ENCODE measurements at places on chromosomes 16 and 17.

GRCh38 chr16:58699151-58699550, 14.6 kb upstream of the SLC38A7 start:
- DNase-seq, result no peak

DNA sequence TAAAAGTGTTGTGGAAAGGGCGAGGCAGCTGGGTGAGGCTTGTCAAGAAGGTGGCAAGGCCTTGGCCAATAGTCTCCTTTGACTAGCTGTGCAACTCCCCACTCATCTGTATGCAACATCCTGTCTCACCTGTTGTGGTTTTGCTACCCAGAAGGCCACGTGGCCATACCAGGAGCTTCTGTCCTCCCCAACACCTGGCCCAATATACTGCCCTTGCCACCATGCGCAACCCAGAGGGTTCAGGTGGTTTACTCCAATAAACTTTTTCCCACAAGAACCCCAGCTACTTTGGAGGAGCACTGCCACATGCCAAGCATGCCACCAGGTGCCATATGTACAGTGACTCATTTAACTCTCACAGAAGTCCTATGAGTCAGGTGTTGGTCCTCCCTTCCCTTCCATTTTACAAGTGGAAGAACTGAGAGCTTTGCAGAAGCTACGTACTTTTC, 10.2 kb downstream of the MYO19 start:
- DNase-seq, result no peak

- no peak for DNase-seq
Observed at GRCh38 chr17:61496957-61497653, 44.9 kb downstream of the TBX4 start.

- DNase-seq, result no peak
Observed at GRCh38 chr17:39946551-39947330, 16.1 kb upstream of the GSDMA start.

DNA sequence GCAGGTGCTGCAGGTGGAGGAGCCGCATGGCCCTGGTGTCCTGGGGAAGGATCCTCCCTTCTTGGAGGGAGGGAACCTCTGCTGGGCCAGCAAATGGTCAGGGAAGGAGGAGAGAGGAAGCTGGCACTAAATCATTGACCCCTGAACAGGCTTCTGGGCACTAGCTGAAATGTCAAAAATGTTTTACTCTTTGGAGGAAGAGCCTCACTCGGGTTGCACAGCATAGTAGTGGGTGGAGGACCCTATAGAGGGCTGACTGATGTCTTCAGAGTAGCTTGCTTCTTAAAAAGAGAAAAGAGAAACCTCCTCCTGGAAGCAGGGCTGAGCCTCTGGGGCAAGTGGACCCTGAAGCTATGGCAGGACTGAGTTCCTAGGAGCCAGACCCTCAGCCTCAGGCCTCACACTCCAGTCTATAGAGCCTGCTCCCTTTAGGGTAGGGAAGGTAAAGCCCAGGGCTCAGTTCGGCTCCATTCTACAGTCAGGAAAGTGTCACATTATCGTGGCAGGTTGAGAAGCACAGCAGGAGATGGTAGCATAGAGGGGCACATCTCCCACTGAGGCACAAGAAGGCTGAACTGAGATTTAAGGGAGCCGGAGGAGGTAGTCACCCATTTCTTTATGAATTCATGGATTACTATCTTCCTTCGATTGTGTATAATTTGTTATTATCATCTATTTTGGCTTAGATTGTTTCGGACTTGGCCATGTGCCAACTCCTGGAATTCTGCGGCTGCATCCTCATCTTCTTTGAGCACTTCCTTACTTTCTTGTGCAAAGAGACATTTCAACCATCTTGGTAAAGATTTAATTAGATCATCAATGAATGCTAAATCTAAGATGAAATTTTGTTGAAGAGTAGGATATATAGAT, 7.3 kb upstream of the CUEDC1 start:
- DNase-seq, result no peak

DNA sequence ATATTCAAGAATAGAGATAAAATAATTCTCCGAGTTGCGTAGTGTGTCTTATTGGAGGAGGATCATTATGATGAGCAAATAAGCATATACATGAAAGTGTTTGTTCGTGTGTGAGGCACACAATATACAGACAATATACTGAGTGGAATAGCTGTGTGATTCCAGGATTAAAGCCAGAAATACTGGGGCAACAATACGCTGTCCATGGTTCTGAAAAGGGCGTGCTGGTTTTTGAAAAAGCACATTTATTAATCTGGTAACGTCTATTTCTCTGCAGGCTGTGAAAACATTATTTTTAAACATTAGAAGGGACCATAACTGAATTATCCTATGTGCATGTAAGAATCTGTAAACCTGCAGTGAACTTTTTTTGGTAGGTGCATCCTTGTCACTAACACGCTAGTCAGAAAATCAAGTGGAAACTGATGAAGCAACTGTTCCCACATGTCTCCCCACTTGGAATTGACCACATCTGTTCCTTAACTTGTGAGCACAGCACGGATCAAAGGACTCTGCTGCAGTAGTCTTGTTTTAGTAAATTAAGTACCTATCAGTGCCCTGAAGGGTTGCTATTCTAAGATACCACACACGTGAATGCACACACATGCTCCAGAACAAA, 346.0 kb downstream of the GRIN2A start:
- no peak for DNase-seq

DNA sequence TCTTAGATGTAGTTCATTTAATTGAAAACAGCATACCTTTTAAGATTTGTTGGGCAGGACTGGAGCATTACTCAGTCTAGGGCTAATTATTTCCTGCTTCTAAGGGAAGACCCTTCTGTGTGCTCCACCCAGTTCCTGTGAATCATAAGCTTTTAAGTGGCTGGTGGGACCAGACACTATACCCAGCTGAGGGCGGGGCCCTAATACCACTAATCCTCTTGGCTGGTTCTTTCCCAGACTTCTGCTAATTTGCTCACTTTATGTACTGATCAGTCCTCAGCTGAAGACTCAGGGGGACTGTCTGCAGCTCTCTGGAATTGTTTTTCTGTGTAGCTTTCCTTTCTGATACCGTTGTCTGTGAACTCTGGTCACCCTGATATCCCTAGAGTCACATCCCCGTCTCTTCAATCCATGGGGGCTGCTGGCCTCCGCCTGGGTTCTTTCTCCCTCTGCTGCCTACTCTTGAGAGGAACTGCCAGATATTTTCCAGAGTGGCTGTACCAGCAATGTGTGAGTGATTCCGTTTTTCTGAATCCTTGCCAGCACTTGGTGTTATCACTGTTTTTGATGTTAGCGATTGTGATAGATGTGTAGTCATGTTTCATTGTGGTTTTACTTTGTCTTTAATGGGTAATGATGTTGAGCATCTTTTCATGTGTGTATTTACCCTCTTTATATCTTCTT, 35.1 kb downstream of the MFSD11 start:
- DNase-seq, result peak; percentile 93

DNA sequence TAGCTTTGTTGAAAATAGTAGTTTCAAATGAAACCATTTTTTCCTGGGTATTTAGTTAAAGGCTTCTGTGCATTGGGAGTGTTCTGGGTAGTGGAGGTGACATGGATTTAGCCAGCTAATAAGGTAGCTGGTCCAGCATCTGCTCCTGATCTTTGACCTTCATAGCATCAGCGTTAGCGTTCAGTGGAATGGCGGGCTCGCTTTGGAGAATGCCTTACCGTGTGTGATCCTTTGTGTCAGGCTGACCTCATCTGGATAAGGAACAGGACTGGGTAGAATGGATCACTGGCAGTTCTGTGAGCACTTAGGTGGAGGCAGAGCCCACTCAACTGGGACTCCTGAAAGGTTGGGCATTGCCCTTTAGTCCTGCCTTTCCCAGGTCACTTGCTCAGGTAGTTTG, 3.7 kb downstream of the SAP30BP start:
- no peak for DNase-seq

DNA sequence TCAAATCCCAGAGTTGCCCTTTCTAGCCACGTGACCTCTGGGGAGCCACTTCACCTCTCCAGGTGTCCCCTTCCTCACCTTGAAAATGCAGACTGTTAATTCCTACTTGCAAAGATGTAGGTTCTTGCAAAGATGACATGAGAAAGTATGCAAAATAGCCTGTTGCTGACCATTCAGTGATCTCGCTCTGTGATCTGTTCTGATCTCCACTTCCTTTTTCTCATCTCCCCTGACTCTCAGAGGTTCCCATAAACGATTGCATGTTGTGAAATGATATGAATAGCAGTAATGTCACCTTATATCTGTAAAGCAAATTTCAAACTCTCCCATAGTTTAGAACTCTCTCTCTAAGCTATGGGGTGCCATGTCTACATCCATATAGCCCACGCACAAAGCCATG, 182.3 kb downstream of the TMEM132E start:
- DNase-seq, result no peak

GRCh38 chr16:22424161-22424937, 49.9 kb upstream of the CDR2 start:
- DNase-seq, result no peak

GRCh38 chr16:50889746-50890145, 147.9 kb downstream of the CYLD start:
- DNase-seq, result no peak

GRCh38 chr16:86911437-86911958, 333.1 kb downstream of the FOXL1 start:
- no peak for DNase-seq

DNA sequence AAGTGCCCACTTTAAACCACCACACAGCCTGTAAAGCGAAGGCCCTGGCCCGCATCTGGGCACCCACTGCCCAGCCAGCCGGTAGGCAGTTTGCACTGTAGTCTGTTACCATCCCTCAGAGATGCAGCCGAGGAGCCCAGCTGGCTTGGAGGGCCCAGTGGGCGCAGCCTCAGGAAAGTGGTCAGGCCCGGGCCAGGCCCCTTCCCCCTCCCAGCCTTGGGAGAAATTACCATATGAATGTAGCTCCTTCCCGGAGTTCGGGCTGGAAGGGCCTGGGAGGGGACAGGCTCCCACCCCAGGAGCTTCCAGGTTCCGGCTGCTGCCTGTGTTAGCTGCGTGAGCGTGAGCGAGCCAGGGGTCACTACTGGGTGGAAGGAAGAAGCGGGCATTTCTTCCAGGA, 325.4 kb downstream of the SEC14L1 start:
- no peak for DNase-seq

GRCh38 chr16:67446968-67447507, 16.1 kb downstream of the HSD11B2 start:
- no peak for DNase-seq

- no peak for DNase-seq
Observed at GRCh38 chr16:65749506-65749905, 617.0 kb upstream of the CDH5 start.

DNA sequence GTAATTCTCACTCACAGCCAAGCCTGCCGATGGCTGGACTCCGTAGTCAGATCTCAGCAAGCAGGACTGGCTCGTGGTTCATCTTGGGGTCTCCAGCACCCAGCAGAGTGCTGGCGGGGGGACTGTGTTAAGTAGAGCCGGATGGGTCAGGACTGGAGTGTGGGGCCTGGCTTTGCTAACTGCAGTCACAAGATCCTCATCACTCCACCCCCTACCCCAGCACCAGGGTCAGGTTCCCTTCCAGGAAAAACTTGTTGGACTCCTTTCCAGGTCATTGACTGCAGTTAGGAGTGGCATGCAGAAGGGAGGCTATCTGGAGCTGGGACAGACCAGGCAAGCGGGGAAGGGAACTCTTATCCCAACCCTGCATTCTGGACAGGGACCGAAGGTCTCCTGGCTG, 6.0 kb downstream of the CIITA start:
- no peak for DNase-seq

DNA sequence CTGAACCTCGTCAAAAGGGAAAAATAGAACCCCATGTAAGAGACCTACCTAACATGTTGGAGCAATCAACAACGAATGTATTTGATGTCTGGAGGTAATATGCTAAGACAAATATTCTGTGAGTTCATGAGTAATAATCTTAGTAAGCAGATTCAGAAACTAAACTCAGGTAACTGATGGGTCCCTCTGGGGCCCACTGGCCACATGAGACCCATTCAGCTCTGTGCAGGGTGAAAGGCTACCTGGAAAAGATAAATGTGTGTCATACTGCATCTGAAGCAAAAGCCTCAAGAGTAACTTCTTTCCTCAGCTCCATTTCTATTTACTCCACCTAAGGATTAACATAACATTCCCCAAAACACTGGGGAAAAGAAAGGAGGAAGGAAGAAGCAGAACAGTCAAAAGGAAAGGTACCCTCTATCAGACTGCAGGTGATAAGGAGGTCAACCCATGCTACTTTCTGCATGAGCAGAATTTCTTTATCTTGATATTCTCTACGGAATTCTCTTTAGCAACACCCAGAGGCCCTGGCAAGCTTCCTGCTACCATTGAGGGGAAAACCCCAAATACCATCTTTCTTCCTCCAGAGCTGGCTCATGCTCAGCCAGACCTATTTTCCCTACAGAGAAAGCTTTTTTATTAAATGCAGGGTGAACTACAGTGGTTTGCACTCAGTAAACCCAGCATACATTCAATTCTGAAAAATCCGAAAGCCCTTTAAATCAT, 37.7 kb upstream of the ABCA6 start:
- DNase-seq, result no peak

GRCh38 chr16:14302399-14303181, 231.5 kb downstream of the MRTFB start:
- no peak for DNase-seq

DNA sequence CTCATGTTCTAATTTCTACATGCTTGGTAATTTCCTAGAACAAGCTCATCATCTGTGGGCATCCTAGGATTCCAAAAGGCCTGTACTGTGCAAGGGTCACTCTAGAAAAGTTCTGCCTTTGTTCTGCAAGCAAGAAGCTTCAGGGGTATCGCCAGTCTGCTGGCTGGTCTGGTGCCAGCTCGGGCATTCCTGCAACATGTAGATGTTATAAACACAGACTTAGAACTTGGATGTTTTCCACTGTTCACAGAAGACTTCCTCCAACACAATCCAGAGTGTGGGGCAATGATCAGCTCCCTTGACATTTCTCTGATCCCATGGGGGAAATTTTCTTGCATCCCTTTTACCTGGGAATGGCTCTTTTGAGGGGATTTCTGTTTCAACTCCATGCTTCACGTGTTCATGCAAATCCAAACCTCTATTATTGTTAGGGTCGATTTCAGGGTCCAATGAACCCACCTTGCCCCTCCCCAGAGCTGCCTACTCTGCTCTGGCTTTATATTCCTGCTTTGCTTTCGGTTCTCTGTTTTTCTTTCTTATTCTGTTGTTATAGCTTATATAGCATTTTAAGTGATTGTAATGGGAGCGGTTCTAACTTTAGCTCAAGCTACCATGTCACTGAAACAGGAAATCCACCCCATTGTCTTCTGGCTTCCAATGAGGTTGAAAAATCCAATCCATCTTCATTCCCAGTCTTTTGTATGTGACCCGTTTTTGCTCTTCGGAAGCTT, 25.3 kb downstream of the UBE2O start:
- DNase-seq, result no peak

GRCh38 chr17:6701719-6702118, 11.4 kb downstream of the SLC13A5 start:
- DNase-seq, result no peak

- DNase-seq, result no peak
Observed at GRCh38 chr16:88298833-88299745, 83.7 kb upstream of the ZNF469 start.

- DNase-seq, result no peak
Observed at GRCh38 chr16:89074803-89075688, 18.6 kb upstream of the ACSF3 start.
